Activated T-helper 9 cell treated with anti-CD3 and anti-CD28 coated beads, Interleukin-2, amount 50 U/mL, for 16 hours (primary cell): ENCODE measurements at places on chromosomes 1 and 21.

GRCh38 chr1:215665215-215665614, 98.1 kb downstream of the KCTD3 start:
- no peak for DNase-seq

DNA sequence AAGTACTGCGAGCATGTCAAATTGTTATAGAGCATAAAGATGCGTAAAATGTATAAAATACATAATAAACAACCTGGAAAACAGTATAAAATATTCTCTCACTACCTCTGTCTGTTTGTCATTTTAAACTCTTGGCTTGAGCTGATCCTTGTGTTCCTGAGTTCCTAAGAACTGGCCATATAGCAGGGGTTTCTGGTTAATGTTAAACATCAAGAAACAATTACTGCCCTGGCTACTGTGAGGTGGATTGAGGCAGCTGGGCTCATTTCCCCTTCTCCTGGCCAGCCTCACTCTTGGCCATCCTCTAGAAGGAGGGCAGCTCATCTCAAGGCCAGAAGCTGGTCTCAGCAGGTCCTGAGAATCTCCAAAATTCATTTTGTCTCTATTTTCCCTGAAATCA, 297.3 kb upstream of the USP24 start:
- no peak for DNase-seq

GRCh38 chr21:40616377-40616704, 230.6 kb downstream of the DSCAM start:
- no peak for DNase-seq

- DNase-seq = no peak
Observed at GRCh38 chr1:39646232-39647081, 7.0 kb upstream of the HEYL start.

GRCh38 chr1:235867903-235868469, 1.3 kb upstream of the LYST start:
- DNase-seq = no peak

GRCh38 chr1:205656236-205656635, 24.1 kb downstream of the SLC45A3 start:
- DNase-seq = no peak

GRCh38 chr1:152328801-152329391, 3.9 kb upstream of the FLG start:
- DNase-seq = no peak
